ENCODE measurements at places on chromosomes 2 and 18.
A peak's percentile ranks its signal among the peaks of the same experiment; 100 is the strongest.

- DNase-seq = no peak
Observed at GRCh38 chr2:140882671-140883620, 1247.9 kb downstream of the LRP1B start.

DNA sequence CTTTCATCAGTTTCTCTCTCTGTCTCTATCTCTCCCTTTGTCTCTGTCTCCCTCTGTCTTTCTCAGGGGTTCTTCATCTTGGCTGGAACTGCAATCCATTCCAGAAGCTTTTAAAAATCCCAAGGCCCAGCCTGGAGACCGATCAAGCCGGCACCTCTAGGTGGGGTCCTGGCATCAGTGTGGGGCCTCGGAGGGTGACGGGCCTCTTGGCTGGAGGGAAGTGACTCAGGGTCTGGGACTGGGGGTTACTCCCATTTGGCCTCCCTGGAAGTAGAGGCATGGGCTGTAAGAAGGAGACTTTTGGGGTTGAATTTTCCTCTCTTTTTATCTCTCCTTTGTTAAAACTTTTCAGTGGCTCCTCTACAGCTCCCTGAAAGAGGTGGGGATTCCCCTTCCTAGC lies 52.8 kb upstream of the OTOF start:
- no peak for DNase-seq

DNA sequence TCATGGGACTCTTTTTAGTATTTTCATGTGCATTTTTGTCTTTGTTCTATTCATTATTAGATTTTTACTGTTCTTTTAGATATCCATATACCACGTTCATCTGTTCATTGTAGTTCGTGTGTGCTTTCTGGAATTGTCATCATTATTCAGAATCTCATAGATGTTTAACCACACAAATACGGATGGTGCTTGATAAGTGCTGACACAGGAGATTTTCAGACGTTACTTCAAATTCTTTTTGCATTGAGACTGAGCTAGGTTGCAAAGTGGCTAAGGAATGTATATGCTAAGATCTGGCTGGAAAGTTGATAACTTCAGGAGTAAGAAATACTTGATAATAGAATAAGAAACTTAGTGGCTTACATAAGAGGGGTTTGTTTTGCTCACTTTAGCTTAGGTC lies 153.6 kb downstream of the CTNNA2 start:
- no peak for DNase-seq

GRCh38 chr2:162014751-162015150 lies 59.3 kb downstream of the DPP4 start:
- no peak for DNase-seq

- DNase-seq = no peak
Observed at GRCh38 chr2:163182764-163183354, 344.3 kb upstream of the KCNH7 start.

GRCh38 chr2:43356774-43357173 lies 130.4 kb upstream of the ZFP36L2 start:
- no peak for DNase-seq

DNA sequence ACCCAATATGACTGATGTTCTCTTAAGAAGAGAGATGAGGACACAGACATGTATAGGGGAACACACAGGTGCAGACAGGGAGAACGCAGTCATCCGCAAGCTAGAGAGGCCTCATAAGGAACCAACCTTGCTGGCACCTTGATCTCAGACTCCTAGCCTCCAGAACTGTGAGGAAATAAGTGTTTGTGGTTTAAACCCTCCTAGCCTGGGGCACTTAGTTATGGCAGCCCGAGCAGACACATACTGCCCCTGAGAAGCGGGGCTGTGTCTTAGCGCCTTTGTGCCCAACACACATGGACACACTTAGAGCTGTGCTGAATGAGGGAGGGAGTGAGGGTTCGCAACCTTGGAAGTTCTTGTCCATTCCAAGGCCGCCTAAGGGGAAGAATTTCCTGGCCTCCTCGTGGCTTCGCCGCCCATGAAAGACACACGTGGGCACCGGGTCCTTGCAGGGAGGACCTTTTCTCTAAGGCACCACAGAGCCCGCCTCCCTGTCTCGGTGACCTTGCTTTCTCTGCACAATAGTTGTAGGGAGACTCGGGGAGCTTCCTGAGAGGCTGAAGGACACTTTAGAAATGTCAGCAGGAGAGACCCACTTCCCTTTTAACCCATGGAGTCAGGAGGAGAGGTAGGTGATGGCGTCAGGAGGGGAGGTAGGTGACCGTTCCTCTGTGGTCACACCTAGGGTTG lies 224.5 kb upstream of the HDAC4 start:
- DNase-seq = no peak

GRCh38 chr2:1891147-1891546 lies 146.8 kb upstream of the PXDN start:
- DNase-seq = no peak

GRCh38 chr2:223779877-223780276 lies 57.5 kb downstream of the AP1S3 start:
- peak; percentile 49 for DNase-seq

DNA sequence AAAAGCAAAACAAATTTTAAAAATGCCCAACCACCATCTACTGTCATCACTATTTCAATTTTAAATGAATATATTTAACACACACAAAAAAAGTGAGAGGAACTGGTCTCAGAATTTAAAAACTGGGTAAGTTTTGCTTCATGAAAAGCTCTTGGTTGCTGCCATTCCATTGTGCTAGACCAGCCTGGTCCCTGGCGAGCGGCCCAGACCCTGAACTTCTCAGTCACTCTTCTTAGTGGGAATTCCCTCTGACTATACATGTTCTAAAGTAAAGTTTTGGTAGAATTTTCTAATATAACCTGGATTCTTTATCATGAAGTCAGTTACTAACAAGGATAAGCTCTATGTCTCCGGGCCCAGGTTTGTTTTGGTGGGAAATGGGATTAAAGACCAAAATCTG lies 34.8 kb upstream of the TMEM177 start:
- DNase-seq = no peak

GRCh38 chr18:13530879-13531387 lies 195.4 kb downstream of the FAM210A start:
- peak; percentile 21 for DNase-seq

GRCh38 chr2:3023531-3023930 lies 354.1 kb downstream of the EIPR1 start:
- no peak for DNase-seq

GRCh38 chr2:225400546-225401400 lies 1.3 kb downstream of the NYAP2 start:
- no peak for DNase-seq

GRCh38 chr2:53660886-53661285 lies 106.7 kb upstream of the CHAC2 start:
- DNase-seq = no peak

DNA sequence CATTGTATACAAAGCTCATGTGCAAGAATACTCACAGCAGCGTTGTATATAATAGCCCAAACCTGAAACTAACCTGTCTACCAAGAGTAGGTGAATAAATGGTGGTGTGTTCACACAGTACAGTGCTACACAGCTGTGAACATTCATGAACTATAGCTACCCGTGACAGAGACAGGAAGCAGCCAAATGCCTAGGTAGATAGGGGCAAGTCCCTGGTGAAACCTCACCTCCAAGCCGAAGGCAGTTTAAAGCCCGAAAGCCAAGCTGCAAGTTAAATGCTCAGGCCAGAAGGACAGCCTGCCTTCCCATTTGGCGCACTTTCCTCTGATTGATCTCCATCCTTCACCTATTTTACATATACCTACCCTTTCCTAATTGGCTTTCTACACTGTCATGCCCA lies 36.5 kb upstream of the IMPA2 start:
- no peak for DNase-seq

DNA sequence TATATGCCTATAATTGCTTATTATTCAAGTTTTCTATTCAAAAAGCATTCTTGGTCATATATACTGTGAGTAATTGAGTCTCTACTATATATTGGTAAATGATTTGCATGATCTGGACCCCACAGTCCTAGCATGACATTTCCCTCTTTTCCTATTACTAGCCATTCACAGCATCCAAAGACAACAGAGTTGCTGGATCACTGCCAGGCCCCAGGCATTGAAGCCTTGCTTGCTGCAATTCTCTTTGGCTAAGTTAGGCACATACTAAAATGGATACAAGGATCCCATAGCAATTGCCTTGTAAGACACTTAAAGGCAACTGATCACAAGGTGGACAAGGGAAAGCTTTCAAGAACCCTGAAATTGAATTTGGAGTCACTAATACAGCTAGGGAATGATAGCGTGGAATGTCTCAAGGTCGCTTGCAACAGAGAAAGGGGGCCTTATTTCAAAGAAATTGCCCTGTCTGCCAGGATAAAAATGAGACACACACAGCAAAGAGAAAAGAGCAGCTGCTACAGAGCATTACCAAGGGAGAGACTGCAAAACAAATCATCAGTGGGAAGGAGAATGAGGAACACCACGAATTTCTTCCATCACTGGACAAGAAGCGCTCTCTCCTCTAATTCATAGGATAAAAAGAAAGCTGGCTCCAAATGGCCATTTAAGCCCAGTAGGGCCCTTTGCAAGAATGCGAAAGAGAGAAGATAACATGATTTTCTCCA lies 77.1 kb upstream of the EPHA4 start:
- DNase-seq = no peak

DNA sequence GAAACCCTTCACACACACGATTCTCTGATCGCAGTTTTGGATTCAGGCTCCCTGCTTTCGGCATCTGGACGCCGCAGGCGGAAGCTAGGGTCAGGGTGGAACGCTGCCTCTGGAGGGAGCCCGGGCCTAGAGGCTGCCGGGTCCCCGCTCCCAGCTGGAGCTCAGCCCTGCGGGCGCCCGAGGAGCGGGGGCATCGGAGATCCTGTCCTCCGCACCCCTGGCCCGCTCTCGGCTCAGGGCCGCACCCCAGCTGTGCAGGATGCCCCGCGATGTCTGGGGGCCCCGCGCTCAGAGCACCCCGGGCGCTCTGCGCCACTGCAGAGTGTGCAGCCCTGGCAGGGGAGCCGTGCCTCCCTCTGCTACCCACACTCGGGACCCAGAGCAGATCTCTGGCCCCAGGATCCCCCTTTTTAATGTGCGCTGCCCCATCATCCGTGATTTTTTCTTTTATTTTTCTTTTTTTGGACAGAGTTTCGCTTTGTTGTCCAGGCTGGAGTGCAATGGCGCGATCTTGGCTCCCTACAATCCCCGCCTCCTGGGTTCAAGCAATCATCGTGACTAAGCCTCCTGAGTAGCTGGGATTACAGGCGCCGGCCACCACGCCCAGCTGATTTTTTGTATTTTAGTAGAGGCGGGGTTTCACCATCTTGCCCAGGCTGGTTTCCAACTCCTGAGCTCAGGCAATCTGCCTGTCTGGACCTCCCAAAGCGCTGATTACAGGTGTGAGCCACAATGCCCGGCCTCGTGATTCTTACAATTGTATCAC lies 54.8 kb upstream of the TUBA3E start:
- no peak for DNase-seq

DNA sequence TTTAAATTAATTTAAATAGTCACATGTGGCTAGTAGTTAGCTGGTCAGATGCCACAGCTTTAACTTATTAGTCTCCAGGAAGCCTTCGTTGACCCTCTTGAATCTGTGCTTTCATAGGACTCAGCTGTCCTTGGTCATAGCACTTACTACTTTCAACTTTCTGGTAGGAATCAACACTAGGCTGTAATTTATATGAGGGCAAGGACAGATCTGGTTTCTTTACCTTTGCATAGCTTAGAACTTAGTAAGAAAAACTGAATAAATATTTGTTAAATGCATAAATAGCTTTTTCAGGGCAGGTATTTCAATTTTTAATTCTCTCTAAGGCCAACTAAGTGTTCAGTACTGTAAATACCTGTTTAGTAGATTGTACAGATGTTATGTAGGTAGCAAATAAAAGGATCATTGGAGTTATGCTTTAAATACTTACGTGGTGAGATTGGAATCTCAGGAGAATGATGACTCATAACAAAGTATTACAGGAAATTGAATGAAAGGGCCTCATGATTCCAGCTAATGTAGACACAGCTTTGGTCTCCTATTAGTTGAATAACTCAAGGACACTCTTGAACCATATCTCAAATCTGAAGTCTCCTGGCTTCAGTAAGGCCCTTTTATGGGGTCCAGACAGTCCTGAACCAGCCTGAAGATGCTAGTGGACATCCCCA lies 2.6 kb downstream of the CLIP4 start:
- no peak for DNase-seq

DNA sequence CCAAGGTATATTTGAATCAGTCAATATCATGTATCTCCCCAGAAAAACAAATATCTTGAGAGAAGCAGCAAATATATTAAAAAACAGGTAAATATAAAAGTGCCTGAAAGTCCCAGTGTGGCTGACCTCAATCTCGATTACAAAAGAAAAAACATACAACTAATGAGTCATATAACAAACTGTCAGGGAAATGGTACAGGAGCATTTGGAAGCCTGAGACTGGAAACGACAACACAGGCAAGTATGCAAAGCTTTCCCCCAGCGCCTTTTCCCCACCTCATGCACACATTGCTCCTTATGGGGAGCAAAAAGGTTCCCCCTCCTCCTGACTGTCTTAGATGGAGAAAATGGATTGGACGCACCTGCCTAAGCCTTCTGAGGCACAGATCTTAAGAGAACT lies 230.7 kb downstream of the TMX3 start:
- no peak for DNase-seq

GRCh38 chr2:181152701-181153100 lies 172.3 kb downstream of the UBE2E3 start:
- DNase-seq = no peak

- DNase-seq = no peak
Observed at GRCh38 chr2:64350996-64351395, 103.0 kb upstream of the LGALSL start.

GRCh38 chr18:36812678-36813077 lies 16.1 kb downstream of the TPGS2 start:
- no peak for DNase-seq

DNA sequence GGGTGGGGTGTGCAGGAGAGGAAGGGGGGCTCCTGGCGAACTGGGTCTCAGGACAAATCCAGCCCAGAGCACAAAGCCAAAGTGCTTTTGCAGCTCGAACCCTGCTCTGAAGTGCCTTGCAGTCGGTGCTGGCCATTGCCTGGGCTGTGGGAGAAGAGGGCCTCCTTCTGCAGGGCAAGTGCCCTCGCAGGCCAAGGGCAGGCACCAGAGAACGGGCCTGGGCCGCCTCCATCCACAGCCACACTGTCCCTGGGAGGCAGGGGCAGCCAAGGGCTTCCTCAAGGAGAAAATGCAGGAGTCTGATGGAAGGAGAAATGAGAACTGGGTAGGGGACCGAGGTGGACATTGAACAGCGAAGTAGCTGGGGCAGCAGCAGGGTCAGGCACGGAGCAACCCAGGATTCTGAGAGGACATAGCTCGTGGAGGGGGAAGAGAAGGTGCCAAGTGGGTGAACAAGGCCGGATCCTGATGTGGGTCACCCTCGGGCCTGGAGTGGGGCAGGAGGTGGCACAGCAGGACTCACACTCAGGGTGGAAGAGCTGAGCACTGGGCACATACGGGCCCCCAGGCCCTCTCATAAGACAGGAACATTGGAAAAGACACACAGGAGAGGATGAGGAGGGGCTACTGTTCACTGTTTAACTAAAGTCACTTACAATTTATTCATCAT lies 312.8 kb upstream of the SALL3 start:
- DNase-seq = no peak

DNA sequence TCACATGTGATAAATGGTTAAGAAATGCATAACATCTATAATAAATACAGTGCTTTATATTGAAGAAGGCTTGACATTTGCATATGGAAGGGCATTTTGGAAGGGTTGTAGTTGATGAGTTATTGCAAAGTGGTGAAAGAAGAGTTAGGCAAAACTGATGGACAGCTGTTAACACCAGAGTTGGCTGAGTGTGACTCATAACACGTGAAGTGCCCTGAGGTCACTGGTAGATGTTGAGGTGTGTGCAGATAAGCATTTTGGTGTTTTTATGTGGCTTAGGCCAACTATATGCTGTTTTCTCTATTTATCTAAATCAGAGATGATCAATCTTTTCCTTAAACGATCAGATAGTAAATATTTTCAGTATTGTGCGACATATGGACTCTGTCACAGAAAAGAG lies 154.3 kb upstream of the KCNH7 start:
- DNase-seq = no peak

Data from CD4-positive, alpha-beta T cell treated with Interleukin-21 for 1 hour (primary cell).